Epithelial cell of proximal tubule (primary cell): ENCODE measurements at places on chromosomes 3 and 15. TPM values are rescaled to one million over a fixed set of nuclear protein-coding genes. Genes with fewer than 3 reads are reported as not detected.

DNA sequence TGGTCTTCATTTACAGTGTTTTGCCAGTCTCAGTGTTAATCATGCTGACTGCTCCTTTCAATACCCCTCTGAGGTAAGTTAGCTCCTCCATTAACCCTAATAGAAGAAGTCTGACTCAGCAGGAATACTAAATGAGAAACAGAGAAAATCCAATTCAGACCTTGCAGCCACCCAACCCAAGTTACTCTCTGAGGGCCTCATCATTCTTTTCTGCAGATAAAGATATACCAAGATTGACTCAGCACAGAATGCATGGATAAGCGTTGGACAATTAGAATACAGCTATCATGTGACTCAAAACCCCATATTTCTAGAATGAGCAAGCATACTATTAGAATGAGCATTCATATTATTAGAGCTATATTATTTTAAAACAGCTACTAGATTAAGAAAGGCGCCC lies 389.1 kb upstream of the SGO1 start:
- no peak for DNase-seq

DNA sequence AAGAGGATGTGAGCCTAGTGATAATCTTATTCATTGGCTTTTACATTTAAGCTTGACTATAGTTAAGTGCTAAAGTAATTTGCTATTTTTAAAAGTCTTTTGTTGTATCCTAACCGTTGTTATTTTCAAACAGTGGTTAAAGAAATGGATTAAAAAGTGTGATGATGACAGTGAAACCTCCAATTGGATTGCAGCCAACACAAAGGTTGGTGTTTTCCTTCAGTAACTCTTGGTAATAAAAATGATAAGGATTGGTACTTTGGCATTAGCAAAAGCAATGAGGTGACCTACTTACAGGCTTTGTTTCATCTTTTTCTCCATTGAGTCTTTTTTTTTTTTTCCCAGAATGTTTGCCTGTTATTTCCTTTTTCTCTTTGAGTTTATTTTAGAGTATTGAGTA lies 87.5 kb upstream of the GOLGA6B start:
- no peak for DNase-seq

Gene FRG2C
- total RNA-seq = not detected in 2 replicates

Gene IL20RB
- total RNA-seq = 0.14 TPM in 1 of 2 replicates, not detected in the other

DNA sequence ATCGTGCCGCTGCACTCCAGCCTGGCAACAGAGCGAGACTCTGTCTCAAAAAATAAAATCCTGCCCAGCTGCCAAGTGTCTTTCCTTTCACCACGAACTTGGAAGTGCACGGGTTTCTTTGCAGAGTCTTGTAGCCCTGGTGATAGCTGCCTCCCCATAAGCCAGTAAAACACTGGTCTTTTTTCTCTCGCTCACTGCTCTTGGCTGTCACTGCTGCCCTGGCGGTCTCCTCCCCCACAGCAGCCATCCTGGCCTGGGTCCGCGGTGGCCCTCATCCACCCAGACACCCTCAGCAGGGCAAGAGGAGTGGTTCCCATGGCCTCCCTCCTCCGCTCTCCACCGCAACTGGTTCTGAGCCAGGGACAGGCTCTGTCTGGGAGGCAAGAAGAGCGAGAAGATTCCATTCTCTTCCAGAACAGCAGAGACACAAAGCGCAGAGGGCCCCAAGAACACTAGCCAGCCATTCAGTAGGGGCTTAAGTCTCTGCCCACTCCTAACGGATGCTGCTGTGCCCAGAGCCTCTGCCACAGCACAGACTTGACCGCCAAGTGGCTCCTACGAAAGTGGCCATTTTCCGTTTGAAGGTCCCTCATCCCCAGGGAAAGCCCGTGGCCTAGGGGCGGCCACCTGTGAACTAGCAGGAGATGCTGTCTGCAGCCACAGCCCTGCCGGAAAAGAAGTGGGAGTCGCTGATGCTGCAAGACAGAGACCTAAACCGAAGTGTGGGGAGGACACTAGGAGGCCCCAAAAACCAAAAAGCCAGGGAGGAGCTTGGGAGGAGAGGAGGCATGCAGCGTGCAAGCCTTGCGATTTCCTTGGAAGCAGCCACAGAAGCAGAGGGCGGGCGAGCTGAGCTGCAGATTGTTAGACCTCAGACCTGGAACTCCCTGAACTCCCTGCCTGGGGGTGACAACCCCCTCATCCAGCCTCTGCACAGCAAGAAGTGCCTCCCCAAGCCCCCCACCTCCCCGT lies 44.1 kb downstream of the KLHL25 start:
- DNase-seq = no peak
